ENCODE measurements at places on chromosomes 7 and 10. TPM values are rescaled to one million over a fixed set of nuclear protein-coding genes. Genes with fewer than 3 reads are reported as not detected.

DNA sequence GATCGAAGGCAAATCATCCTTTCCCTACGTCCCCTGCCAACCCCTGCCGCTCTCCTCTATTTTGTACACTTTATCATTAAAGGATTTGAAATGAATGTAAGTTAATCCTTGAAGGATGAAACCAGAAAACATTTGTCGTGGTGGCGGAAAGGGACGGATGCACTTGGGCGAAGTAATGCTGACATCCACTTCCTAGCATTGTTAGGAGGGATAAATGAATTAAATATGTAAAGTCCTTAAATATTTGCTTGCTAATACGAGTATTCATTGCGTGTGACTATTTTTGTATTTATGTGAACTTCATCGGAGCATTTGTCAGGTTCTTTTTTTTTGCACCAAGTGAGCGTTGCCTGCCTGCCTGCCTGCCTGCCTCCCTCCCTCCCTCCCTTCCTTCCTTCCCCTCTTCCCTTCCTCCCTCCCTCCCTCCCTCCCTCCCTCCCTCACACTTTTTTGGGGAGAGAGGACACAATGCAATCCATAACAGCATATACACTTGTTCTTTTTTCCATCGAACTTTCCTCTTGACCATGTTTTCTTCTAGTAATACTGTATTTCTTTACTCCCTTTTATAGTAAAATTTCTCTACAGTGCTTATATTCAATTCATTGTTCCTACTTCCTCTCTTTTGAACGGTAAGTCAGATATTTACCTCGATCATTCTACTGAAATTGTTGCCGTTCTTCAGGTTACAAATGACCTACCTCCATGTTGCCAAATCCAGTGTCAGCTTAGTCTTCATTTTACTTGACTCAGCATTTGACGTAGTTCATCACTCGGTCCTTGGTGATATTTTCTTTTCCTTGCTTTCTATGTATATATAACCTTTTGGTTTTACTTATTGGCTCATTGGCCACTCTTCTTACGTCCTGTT is 831 bp downstream of the CCDC7 start:
- DNase-seq = no peak
- peak overlapping the region; percentile 62 for H3K4me3 ChIP-seq
- H3K27me3 ChIP-seq = no peaks in the 10 kb centered on the region
- H3K36me3 ChIP-seq = no peaks in the 10 kb centered on the region
- peaks cover 8% of the 10 kb centered on the region for H3K4me1 ChIP-seq

ADK gene
- 46.2 TPM for total RNA-seq

DNA sequence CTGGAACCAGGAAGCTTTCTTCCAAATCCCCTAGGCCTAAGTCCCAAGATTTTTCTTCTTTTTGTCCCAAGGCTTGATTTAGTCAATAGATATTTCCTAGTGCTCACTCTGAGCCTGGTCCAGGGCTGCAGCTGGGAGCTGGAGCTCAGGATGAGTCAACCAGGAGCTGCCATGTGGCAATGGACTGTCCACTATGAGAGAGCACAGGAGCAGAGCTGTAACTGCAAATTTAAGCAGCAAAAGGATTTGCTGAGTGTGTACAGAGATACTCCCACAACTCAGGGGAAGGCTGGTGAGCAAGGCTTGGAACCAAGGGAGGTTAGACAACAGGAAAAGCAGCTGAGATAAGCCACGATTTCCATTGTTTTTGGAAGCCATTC is 92.1 kb upstream of the CXCL12 start:
- H3K4me3 ChIP-seq = no peak overlapping the region
- peaks cover 31% of the 10 kb centered on the region for H3K4me1 ChIP-seq
- no peak for DNase-seq
- H3K36me3 ChIP-seq = no peaks in the 10 kb centered on the region
- H3K27me3 ChIP-seq = no peaks in the 10 kb centered on the region
- no peak overlapping the region for H3K27ac ChIP-seq

- no peaks in the 10 kb centered on the region for H3K27me3 ChIP-seq
- H3K27ac ChIP-seq = peak overlapping the region; percentile 64
- no peak for DNase-seq
- no peaks in the 10 kb centered on the region for H3K4me1 ChIP-seq
These were observed 23.0 kb downstream of the TMEM176A start for GRCh38 chr7:150823484-150824126.

DNA sequence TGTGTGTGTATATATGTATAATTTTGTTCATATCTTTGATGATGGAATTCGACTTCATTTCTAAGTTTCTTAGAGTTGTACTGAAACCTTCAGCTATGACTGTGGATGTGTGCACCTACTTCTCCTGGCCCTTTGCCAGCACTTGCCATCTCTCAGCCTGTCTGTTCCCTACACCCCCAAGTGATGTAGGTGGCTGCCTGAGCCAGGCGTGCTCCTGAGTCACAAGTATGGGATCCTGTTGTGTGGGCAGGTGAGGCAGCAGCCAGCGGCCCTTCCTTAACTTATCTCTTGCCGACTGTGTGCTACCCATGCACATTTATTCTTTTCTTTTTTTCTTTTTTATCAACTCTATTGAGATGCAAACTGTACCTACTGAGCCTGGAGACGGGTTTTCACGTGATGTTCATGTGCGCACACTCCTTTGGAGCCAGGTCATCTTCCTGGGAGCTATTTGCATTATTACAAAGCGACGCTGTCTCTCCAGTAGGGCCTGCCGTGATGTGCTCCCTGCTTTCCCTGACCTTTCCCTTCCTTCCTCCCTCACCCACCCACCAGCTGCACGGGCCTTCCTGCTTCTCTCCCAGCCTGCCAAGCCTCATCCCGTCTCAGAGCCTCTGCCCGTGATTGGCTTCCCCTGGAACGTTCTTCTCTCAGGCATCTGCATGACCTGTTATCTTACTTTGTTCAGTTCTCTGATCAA is 31.3 kb upstream of the GALNT11 start:
- no peak overlapping the region for H3K4me3 ChIP-seq
- no peaks in the 10 kb centered on the region for H3K4me1 ChIP-seq
- no peak for DNase-seq

- peaks cover 11% of the 10 kb centered on the region for H3K4me1 ChIP-seq
- no peak for DNase-seq
- H3K4me3 ChIP-seq = no peak overlapping the region
- H3K27me3 ChIP-seq = no peaks in the 10 kb centered on the region
- no peak overlapping the region for H3K27ac ChIP-seq
These were observed 8.5 kb downstream of the CALHM2 start for GRCh38 chr10:103443475-103444185.

SPDYE2 gene
- total RNA-seq = not detected

UPK3B gene
- 238 TPM for total RNA-seq

- H3K27ac ChIP-seq = no peak overlapping the region
- H3K4me3 ChIP-seq = no peak overlapping the region
- DNase-seq = no peak
- H3K27me3 ChIP-seq = no peaks in the 10 kb centered on the region
- H3K4me1 ChIP-seq = peaks cover 21% of the 10 kb centered on the region
These were observed 133.1 kb upstream of the PPP1R3A start for GRCh38 chr7:114051871-114052331.

GRCh38 chr7:158299607-158300006 is 288.0 kb downstream of the PTPRN2 start:
- H3K36me3 ChIP-seq = no peaks in the 10 kb centered on the region
- H3K27me3 ChIP-seq = no peaks in the 10 kb centered on the region
- H3K4me1 ChIP-seq = no peaks in the 10 kb centered on the region

- no peak overlapping the region for H3K4me3 ChIP-seq
- H3K27me3 ChIP-seq = no peaks in the 10 kb centered on the region
These were observed 557.6 kb upstream of the GALNT17 start for GRCh38 chr7:70574314-70574834.

All from heart left ventricle (tissue), 16 donors.